Neural crest cell (in vitro differentiated cells): ENCODE measurements at places on chromosomes 2 and 18.

DNA sequence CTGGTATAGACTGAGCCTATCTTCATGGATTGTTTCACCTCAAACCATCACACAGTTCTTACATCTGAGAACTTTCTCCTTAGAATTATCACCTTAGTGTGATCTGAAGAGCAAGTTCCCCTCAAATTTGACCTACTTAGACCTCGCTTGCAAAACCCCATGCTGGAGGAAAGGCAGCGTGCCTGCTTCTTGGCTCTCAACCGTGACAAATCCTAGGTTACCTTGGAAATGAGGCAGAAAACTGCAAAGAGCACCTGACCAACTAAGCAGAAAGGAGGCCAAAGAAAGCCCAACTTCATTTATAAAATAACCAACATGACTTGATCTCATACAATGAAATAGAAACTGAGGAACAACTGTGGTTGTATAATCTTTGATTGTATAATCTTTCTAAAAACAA, 146.4 kb downstream of the RAB3GAP1 start:
- no peak for DNase-seq

DNA sequence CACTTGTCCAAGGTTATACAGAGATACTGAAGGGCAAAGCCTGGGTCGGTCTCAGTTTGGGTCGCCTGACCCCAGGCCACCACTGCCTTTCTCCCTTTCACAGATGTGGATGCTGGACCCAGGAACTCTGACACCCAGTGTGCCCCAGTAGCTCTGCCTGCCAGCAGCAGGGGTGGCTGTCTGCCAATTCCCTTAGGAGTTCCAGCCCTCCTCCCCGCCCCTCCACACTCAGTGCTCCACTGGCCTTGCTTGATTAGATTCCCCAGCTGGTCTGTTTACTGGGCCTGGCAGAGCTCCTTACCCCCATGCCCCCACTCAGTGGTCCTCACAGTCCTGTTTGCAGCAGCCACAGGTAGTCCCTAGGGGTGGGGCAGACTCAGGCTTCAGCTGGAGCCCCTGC, 75.5 kb downstream of the NPAS2 start:
- no peak for DNase-seq

- no peak for DNase-seq
These were observed 12.4 kb downstream of the CNNM4 start for GRCh38 chr2:96772903-96773671.

- peak; percentile 65 for DNase-seq
These were observed at the start of gene AKAIN1 for GRCh38 chr18:5197032-5197434. Gene AKAIN1, minus strand, starts transcription at chr18:5197257. Its CDS starts 204 bp downstream, at chr18:5197053.

- no peak for DNase-seq
These were observed 22.0 kb upstream of the IL1R2 start for GRCh38 chr2:101969723-101970122.

- DNase-seq: no peak
These were observed 1.0 kb downstream of the DNPEP start for GRCh38 chr2:219386532-219387280.

DNA sequence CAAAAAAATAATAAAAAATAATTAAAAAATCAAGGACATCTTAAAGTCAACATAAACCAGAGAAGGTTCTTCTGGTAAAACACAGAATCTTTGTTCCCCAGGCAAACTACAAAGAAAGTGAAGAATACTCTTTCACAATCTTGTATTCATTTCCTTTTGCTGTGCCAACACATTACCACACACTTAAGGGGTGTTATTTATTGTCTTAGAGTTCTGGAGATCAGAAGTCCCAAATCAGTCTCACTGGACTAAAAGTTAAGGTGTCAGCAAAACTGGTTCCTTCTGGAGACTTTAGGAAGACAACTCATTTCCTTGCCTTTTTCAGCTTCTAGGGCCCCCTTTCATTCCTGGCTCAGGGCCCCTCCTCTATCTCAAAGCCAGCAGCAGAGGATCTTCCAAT, 12.2 kb upstream of the CAB39 start:
- DNase-seq: no peak

DNA sequence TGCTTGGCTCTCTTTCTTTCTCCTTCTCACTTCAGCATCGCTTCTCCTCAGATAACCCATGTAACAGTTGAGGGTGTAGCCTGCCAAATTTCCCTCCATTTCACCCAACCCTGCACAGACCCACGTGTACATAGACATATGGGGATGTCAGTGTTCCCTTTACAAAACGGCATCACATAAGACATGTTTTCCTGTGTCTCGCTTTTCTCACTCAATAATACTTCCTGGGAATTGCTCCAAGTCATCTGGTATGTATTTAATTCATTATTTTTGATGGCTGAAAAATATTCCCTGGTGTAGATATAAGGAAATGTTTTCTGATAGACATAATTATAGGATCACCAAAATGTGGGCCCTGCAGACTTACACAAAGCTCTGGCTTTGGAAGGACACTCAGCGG, 176.8 kb downstream of the LOXHD1 start:
- DNase-seq: no peak

GRCh38 chr2:168002021-168002553, 245.3 kb downstream of the STK39 start:
- DNase-seq: no peak

GRCh38 chr2:232973011-232973735, 39.9 kb downstream of the NGEF start:
- DNase-seq: no peak

- DNase-seq: no peak
These were observed 26.5 kb upstream of the PIK3C3 start for GRCh38 chr18:41928581-41928980.

DNA sequence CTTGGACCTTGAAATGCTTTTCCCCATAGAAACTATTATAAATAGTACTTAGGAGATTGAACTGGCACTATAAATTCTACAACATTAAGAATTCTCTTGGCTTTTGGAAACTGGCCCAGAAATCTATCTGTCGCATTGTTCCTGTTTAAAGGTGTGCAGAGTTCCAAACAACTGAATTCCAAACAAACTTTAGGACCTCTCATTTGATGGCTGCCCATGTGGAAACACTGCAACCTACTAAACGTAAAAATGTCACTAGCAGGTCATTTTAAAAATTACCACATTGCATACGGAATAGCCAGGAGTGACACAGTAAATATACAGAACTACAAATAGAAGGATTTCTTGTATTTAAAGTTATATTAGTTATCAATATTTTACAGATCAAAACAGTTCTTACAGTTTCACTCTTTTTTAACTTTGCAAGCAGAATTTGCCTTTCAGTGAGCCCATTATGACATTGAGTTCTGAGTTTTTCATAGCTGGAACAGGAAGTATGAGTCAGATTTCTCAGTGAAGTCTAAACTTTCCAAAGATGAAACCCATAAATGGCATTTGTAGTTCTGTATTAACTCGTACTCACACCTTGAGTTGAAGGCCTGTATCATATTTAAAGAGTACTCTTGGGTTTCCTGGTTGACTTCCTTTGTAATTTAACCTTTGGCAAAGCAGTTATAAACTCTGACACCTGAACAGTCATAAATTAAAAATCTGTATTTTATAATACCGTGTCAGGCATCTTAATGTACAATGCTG, 142.3 kb upstream of the BOD1L2 start:
- no peak for DNase-seq

- DNase-seq: no peak
These were observed at the start of gene TNFAIP6 for GRCh38 chr2:151357359-151357758. Gene TNFAIP6, plus strand, starts transcription at chr2:151357592. Its CDS starts 75 bp downstream, at chr2:151357667.

DNA sequence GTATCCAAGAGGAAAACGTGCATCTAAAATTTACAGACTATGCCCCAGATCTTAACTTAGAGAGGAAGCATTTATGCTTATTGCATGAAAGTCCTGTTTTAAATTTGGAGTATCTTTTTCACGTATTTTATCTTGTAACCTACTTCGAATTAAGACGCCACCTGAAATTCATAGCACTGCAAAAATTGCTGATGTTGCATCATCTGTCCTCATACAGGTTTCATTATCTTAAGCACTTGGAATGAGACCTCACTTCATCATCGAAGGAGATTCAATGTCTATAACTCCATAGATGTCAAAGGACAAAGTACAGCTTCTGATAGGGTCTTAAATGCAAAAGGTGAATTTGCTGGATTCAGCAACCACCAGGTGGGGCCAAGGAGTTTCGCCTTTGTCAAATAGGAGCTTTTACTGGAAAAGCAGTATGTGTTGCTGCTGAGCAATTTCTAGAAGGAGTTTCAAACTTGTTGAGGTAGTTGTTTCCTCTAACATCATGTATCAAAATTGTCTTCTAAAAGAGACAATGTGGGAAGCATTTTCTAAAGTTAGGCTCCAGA, 106.4 kb upstream of the CCDC85A start:
- DNase-seq: peak; percentile 8

- no peak for DNase-seq
These were observed 8.5 kb upstream of the PRELID3A start for GRCh38 chr18:12399231-12399630.

DNA sequence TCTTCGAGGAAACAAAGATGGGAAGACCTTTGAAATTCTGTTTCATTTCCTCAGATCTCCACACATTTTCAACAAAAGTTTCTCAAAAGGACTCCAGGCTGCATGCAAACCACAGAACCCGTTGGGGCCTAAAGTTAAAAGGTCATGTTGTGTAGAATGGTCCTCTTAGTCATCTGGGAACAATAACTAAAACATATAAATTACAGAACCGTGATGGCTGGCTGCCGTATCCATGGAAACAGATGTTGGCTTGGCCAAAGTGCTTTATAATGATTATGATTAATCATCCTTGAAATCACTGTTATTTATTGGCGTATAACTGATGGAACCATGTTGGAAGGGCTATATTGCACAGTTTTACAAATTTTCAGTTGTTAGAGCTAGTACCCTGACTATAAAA, 182.8 kb upstream of the CRIM1 start:
- no peak for DNase-seq

GRCh38 chr18:31497836-31498573, at the start of gene DSG2:
Gene DSG2, plus strand, starts transcription at chr18:31498177. Its CDS starts 75 bp downstream, at chr18:31498252.
- DNase-seq: peak; percentile 36
